ENCODE measurements at places on chromosomes 7 and 10. TPM values are rescaled to one million over a fixed set of nuclear protein-coding genes. Genes with fewer than 3 reads are reported as not detected.

The NRCAM gene
- total RNA-seq: 13.6 TPM

The KBTBD2 gene
- 51.1 TPM for total RNA-seq

The TWIST1 gene
- total RNA-seq: 12.0 TPM

The TLX1 gene
- total RNA-seq: not detected
